ENCODE measurements at places on chromosomes 12 and 14.

DNA sequence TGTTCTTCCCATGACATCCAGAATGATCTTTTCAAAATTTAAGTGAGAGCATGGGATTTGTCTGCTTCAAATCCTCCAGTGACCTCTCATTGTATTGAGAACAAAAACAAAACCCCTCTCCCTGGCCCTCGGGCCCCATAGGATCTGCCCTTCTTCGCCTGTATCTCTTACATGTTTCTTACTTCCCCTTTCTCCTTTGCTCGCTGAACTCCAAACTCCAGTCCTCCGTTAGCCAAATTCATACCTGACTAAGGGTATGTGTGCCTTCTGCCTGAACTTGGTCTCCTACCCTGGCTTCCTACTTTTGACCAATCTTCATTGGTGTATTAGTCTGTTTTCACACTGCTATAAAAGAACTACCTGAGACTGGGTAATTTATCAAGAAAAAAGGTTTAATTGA, 13.2 kb upstream of the TSPAN11 start:
- DNase-seq, result no peak

DNA sequence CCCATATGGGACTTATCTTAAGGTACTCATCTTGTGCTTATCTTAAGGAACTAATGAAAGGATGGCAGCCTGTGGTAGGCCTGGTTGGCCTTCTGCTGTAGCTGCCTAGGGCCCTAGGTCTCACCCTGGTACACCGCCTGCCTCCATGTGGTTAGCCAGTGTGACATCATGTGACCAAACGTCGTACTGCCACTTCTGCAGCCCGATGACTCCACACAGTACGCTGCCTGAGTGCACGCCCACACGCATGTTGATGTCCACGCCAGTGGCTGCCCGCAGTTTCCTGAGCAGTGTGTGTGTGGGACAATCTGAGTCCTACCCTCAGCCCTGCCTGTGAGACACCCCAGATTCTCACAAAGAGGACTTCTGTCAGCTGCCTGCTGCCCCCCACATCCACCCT, 5.1 kb downstream of the ADCY4 start:
- peak; percentile 33 for DNase-seq

GRCh38 chr12:10268037-10268436, 39.6 kb upstream of the KLRD1 start:
- DNase-seq, result no peak

- no peak for DNase-seq
Observed at GRCh38 chr12:26680727-26681455, 152.1 kb downstream of the ITPR2 start.

- DNase-seq, result no peak
Observed at GRCh38 chr14:68781161-68782021, 11.5 kb downstream of the ZFP36L1 start.

- no peak for DNase-seq
Observed at GRCh38 chr12:132953771-132954170, 2.3 kb downstream of the ZNF605 start.

- DNase-seq, result no peak
Observed at GRCh38 chr14:103243764-103244737, 90.0 kb upstream of the EIF5 start.

DNA sequence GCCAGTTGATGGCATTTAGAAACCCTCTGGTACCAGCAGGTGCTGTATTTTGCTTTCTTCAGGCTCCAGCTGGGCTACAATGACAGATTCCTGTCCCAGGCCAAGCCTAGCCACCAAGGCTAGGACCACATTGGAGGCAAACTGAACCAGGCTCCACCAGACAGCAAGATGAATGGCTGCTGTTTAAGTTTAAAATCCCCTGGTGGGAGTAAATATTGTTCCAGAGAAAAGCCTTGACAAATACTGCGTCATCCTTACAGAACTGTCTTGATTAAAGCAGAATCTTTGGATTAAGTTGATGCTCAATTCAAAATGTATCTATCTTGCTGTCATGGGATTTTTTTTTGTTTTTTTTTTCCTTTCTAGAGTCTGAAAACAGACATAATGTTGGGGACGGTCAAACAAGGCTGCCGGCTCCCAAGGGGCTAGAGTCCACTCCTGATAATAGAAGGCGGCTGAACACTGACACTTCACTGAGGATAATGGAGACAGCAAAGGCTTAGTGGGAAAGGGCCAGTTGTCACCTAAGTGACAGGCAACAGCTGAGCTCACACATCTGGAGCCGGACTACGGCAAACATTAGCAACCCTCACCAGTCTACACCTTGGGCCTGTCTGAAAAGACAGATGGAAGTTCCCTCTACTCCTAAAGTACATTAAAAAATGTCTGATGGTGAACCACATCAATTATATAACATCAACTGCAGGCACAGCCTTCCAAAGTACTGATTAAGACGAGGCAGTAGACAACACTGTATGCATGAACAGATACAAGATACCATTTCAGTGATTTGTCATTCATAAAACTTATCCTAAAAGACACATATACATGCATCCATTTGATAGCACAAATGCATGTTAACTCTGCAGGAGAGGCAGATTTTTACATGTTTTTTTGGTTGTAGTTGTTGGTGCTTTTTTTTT, 1.7 kb downstream of the PRICKLE1 start:
- no peak for DNase-seq

GRCh38 chr12:2288001-2288400, 235.2 kb downstream of the CACNA1C start:
- DNase-seq, result no peak

DNA sequence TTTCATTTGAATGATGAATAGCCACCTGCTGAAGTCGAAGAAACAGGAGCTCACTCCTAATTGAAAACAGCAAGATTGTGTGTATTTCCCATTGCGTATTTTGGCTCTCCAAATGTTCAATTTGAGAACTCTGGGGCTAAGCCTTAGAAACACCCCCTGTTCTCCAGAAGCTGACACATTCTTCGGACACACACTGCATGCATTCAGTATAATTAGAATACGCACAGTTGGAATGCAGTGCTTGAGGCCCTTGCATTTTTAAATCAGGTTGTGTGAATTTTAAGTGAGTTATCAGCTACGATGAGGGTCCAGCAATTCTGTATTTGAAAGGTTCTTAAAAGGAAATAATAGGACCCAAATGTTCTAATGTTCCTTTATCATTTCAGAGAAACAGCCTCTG, 103.8 kb downstream of the PRKD1 start:
- no peak for DNase-seq

GRCh38 chr14:94295360-94296180, 2.5 kb upstream of the SERPINA10 start:
- no peak for DNase-seq

DNA sequence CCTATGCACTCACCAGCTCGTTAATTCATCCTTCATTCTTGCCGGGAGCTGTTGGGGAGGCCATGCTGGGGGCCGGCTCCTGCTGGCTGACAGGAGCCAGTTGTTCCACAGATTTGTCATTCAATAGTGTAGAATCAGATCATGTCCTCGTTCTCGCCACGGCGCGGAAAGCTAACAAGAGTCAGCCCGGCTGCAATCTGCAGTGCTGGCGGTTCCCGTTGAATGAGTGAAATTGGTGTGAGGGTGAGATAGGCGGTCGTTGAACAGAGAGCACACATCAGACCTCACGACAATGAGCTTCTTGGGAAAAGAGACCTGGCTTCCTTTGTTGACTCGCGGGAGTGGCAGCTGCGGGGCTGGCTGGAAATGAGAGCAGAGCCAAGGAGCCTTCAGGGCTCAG, 57.5 kb downstream of the KIF26A start:
- no peak for DNase-seq

DNA sequence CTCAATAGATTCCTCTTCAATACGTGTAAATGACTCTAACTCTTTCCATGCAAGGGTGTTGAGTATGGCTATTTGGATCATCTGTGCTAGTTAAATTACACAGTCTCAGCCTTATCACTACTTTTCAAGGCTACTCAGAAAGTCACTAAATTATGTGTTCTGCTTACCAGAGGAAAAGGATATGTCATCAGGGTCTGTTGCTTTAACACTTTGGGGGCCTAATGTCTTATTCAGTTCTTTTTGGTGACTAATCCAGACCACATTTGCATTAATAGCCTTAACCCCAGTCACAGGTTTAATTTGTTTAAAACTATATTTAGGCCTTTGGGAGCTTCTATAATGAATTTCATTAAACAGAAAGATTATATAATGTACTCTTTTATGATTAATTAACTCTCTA, 649.3 kb downstream of the RPS29 start:
- DNase-seq, result no peak

GRCh38 chr14:94132285-94132887, 3.0 kb upstream of the IFI27L2 start:
- peak; percentile 29 for DNase-seq

DNA sequence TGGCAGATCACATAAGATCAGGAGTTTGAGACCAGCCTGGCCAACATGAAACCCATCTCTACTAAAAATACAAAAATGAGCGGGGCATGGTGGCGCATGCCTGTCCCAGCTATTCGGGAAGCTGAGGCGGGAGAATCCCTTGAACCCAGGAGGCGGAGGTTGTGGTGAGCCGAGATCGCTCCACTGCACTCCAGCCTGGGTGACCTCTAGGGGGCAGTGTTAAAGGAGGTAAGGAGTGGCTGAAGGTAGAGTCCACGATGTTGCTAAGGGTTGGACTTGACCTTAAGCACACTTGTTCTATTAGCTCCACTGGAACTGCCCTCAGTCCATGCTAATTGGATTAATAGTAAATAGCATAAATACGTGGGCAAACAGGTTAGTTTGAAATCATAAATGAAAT, 62.4 kb upstream of the PSMC1 start:
- DNase-seq, result no peak

- DNase-seq, result no peak
Observed at GRCh38 chr14:50947446-50947845, 3.2 kb upstream of the PYGL start.

GRCh38 chr14:25350021-25350420, 300.1 kb upstream of the STXBP6 start:
- no peak for DNase-seq

- no peak for DNase-seq
Observed at GRCh38 chr12:15276088-15276698, 46.1 kb upstream of the PTPRO start.

- DNase-seq, result no peak
Observed at GRCh38 chr14:102901633-102902032, 20.8 kb upstream of the AMN start.

DNA sequence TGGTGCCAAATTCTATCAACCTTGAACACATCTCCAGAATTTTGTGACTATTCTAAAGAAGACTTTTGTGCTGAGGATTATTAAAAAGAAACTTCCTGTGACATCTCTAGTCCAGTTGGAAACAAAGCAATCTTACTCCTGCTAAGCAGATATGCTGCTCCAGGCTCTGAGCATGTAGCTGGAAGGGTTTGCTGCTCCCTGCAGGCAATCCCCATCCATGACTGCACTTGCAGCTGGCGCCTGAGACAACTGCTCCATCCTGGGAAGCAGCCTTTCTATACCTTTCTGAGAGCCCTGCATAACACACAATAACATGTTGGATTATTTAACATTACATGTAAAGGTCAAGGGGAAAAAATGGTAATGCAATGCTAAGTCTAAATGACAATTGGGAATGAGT, 105.1 kb downstream of the NDUFA12 start:
- no peak for DNase-seq

GRCh38 chr14:90487462-90487861, 90.6 kb downstream of the CALM1 start:
- DNase-seq, result no peak

GRCh38 chr12:116299665-116300328, 22.3 kb upstream of the MED13L start:
- no peak for DNase-seq

DNA sequence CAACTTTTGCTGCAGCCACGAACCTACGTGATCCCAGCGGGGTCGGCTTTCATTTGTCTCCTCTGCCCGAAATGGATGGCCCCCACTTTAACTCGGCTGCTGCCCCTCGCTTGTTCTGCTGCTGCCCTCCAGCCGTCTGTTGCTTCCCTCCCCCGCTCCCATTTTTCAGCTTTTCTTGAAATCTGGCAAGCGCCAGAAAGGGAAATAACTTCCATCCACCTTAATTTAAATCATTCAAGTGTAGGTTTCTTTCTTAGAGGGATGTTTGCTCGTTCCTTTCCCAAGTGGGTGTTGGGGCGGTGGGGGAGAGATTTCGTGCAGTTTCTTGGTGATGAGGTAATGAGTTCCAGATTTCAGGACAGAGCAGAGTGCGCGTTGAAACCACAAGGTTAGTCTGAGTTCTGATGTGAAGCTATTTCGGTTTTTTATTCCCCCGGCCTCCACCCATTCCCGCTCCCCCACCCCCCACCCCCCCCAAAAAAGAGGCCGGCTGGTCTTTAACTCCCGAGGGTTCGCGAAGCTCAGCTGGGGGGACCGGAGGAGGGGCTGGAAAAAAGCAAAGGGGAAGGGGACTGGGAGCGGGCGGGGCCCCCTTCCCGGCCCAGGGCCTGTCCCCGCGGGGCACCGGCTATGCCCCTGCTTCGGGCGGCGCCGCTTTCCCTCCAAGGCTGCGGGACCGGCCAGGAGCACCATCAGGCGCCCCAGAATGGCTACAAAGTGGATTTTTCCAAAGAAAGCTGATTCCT, 2.2 kb upstream of the ZFP36L1 start:
- no peak for DNase-seq

GRCh38 chr14:54447231-54447692, 6.1 kb upstream of the CNIH1 start:
- DNase-seq, result no peak

DNA sequence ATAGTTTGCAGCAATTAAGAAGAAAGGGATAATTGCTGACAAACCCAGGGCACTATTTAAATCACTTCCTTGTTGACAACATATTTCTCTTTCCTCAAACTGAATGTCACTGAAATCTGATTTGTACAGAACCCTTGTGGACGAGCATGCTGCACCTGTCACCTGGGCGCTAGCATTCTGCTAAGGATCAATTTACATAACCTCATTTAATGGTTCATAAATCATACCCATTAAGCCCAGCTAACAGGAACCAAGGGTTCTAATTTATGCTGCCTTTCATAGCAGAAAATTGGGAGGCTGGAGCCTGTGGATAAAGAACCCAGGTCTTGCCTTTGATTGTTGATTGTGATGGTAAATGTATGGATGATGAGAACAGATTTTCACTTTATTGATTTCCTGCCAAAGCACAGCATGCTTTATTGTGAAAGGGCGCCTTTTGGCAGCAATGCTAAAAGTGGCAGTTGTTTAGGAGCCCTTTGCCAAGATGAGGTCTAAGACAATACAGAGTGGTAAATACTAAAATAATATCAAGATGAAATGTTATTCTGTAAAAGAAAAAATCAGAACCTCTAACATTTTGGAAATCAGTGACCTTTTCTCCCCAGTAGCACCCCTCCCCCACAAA, 95.4 kb downstream of the NKX2-1 start:
- DNase-seq, result no peak

DNA sequence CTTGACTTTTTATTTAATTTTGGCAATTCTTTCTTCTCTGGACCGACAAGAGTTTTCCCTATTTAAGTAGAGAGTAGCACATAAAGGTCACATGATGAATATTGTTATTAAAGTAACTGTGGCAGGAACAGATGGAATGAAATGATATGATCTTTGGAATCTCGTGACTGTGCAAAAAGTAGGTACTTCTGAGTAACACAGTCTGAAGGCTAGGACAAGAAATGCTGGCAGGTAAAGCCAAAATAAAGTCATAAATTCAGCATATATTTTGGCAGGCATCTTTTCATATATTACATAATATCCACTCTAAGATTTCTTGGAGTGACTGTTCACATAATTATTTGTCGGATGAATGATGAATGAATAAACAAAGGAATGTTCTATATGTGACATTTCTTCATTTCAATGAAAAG, 121.4 kb downstream of the EFCAB11 start:
- DNase-seq, result no peak
